ENCODE measurements at places on chromosomes 11 and 22. TPM values are rescaled to one million over a fixed set of nuclear protein-coding genes. Genes with fewer than 3 reads are reported as not detected.

The ARRB1 gene
- total RNA-seq = 31.8 TPM

The LRP5 gene
- 38.9 TPM for total RNA-seq

The GLB1L2 gene
- 7.9 TPM for total RNA-seq

The ATF4 gene
- total RNA-seq = 553 TPM

The DAGLA gene
- total RNA-seq = 6.4 TPM

The OR2D2 gene
- total RNA-seq = 0.29 TPM

The APOC3 gene
- not detected for total RNA-seq

The LGALS12 gene
- total RNA-seq = 1.3 TPM
